ENCODE measurements at places on chromosomes 3 and 15. TPM values are rescaled to one million over a fixed set of nuclear protein-coding genes. Genes with fewer than 3 reads are reported as not detected.
A peak's percentile ranks its signal among the peaks of the same experiment; 100 is the strongest.

PIK3CB gene
- total RNA-seq, result 19.2 TPM

WDR49 gene
- total RNA-seq, result not detected

- peaks cover 4% of the 10 kb centered on the region for H3K4me1 ChIP-seq
- H3K27ac ChIP-seq, result no peak overlapping the region
- DNase-seq, result no peak
- H3K4me3 ChIP-seq, result no peak overlapping the region
Measured at GRCh38 chr15:98609144-98609852, 39.0 kb upstream of the IGF1R start.

- H3K4me3 ChIP-seq, result no peak overlapping the region
- no peak overlapping the region for H3K27ac ChIP-seq
- H3K36me3 ChIP-seq, result no peaks in the 10 kb centered on the region
- no peak for DNase-seq
Measured at GRCh38 chr15:73930371-73930770, 4.1 kb downstream of the LOXL1 start.

GRCh38 chr3:175601521-175601920 lies 742.4 kb downstream of the NAALADL2 start:
- DNase-seq, result no peak
- H3K27ac ChIP-seq, result no peak overlapping the region
- no peaks in the 10 kb centered on the region for H3K36me3 ChIP-seq
- no peaks in the 10 kb centered on the region for H3K4me1 ChIP-seq
- no peaks in the 10 kb centered on the region for H3K27me3 ChIP-seq

DNA sequence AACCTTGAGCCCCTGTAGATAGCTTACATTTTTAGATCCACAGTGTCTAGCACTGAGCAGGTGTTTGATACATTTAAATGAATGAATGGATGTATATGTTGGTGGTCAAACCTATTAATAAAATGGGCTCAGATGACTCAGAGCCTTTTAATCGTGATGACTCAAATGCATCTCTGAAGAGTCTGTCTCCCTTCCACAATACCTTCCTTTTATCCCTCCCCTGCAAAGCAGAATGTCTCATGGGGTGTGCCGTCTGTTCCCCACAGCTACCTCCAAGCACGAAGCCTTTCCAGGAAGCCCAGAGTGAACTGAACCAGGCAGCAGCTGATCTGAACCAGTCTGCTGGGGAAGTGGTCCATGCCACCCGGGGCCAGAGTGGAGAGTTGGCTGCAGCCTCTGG lies 303.5 kb upstream of the TPM1 start:
- peaks cover 2% of the 10 kb centered on the region for H3K4me1 ChIP-seq
- H3K27me3 ChIP-seq, result no peaks in the 10 kb centered on the region
- H3K27ac ChIP-seq, result no peak overlapping the region
- H3K36me3 ChIP-seq, result no peaks in the 10 kb centered on the region
- H3K4me3 ChIP-seq, result no peak overlapping the region

GRCh38 chr15:40366457-40367370 lies 8.7 kb downstream of the DISP2 start:
- DNase-seq, result no peak
- peaks cover 13% of the 10 kb centered on the region for H3K27me3 ChIP-seq
- H3K4me3 ChIP-seq, result peak overlapping the region; percentile 74

DNA sequence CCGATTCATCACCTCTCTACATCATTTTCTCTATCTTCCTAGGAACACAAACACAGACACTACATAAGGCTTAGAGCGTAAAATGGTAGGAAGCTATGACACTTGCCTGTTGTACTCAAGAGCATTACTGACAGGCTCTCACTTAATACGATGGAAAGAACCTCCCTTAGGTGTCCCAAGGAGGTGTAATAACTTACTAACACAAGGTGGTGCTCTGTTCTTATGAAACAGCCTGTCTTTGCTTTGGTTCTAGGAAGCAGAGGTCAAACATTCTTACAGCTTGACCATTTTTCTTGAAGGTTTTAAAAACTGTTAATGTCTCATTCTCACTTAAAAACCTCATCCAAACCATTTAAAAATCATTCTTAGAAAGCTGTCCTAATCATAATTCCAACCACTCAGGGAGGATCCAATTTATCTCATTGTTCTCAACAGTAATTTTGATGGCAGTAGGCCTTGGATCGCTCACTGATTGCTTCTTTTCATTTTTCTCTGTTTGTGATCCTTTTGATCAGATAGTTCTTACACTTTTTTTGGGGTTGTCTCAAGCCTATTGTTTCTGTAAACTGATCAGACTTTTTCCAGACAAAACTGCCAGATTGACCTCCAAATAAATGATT lies 317.8 kb upstream of the AGTR1 start:
- no peaks in the 10 kb centered on the region for H3K36me3 ChIP-seq
- DNase-seq, result no peak
- H3K4me3 ChIP-seq, result no peak overlapping the region
- no peak overlapping the region for H3K27ac ChIP-seq
- no peaks in the 10 kb centered on the region for H3K27me3 ChIP-seq
- H3K4me1 ChIP-seq, result no peaks in the 10 kb centered on the region

GRCh38 chr3:113075588-113075987 lies 84.8 kb downstream of the GTPBP8 start:
- H3K4me3 ChIP-seq, result no peak overlapping the region
- no peak for DNase-seq
- H3K4me1 ChIP-seq, result peaks cover 2% of the 10 kb centered on the region
- no peak overlapping the region for H3K27ac ChIP-seq
- no peaks in the 10 kb centered on the region for H3K36me3 ChIP-seq
- H3K27me3 ChIP-seq, result no peaks in the 10 kb centered on the region

GRCh38 chr3:170811515-170811914 lies 58.5 kb downstream of the RPL22L1 start:
- H3K27me3 ChIP-seq, result peaks cover 7% of the 10 kb centered on the region
- H3K4me3 ChIP-seq, result no peak overlapping the region
- no peaks in the 10 kb centered on the region for H3K36me3 ChIP-seq
- peaks cover 10% of the 10 kb centered on the region for H3K4me1 ChIP-seq
- DNase-seq, result no peak
- no peak overlapping the region for H3K27ac ChIP-seq

TMEM45A gene
- 0.96 TPM for total RNA-seq

DNA sequence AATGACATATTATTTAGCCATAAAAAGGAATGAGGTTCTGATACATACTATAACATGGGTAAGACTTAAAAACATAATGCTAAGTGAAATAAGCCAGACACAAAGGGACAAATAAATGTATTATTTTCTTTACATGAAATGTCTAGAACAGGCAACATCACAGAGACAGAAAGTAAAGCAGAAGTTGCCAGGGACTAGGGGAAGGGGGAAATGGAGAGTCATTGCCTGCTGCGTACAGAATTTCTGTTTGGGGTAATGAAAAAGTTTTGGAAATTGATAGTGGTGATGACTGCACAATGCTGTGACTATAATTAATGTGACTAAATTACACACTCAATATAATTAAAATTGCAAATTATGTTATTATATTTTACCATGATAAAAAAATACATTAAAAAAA lies 99.9 kb downstream of the ANO10 start:
- no peaks in the 10 kb centered on the region for H3K4me1 ChIP-seq
- H3K27ac ChIP-seq, result no peak overlapping the region
- no peak overlapping the region for H3K4me3 ChIP-seq

- peaks cover 40% of the 10 kb centered on the region for H3K27me3 ChIP-seq
- no peak overlapping the region for H3K27ac ChIP-seq
- no peaks in the 10 kb centered on the region for H3K36me3 ChIP-seq
- DNase-seq, result no peak
- no peak overlapping the region for H3K4me3 ChIP-seq
Measured at GRCh38 chr15:65414841-65415621, 7.7 kb downstream of the IGDCC4 start.

SHF gene
- 16.3 TPM for total RNA-seq

- no peaks in the 10 kb centered on the region for H3K27me3 ChIP-seq
- peaks cover 5% of the 10 kb centered on the region for H3K4me1 ChIP-seq
- H3K36me3 ChIP-seq, result peaks cover 15% of the 10 kb centered on the region
Measured at GRCh38 chr3:188497021-188497420, 343.1 kb downstream of the LPP start.

DNA sequence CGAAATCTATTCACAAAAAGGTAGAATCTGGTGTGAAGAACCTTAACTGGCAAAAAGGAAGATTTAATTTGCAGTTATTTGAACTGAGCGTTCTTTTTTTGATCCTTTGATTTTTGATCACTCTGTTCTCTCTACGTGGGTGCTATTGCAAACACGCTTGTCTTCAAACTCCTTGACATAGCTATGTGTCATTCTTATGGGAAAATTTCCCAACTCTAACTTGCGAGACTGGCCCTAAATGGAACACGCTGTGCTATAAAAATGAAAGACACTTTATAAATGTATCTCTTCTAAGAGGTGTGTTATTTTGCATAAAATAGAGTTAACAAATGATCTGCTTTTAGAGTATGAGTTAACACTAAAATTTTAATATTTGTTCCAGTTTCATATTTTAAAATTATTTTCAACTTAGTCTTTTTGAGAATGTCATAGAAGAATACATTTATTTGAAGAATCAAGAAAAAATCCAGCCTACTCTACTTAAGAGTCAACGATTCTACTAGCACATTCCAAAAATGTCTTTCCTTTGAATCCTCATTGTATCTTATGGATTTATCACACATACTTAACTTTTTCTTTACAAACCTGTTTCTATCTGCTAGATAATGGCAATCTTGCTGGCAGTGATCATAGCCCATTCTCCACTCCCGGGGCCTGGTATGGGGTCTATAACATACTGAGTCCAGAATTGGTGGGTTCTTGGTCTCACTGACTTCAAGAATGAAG lies 610.0 kb upstream of the TBL1XR1 start:
- DNase-seq, result no peak
- peaks cover 15% of the 10 kb centered on the region for H3K4me1 ChIP-seq
- H3K4me3 ChIP-seq, result no peak overlapping the region
- H3K36me3 ChIP-seq, result no peaks in the 10 kb centered on the region

DNA sequence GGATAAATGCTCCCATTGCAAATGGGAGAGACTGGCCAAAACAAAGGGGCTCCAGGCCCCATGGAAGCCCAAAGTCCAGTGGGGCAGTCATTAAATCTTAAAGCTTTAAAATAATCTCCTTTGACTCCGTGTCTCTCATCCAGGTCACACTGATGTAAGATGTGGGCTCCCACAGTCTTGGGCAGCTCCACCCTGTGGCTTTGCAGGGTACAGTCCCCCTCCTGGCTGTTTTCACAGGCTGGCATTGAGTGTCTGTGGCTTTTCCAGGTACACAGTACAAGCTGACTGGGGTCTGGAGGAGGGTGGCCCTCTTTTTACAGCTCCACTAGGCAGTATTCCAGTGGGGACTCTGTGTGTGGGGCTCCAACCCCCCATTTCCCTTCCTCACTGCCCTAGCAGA lies 45.9 kb downstream of the NIPA2 start:
- H3K27ac ChIP-seq, result no peak overlapping the region
- H3K36me3 ChIP-seq, result peaks cover 7% of the 10 kb centered on the region
- H3K4me3 ChIP-seq, result no peak overlapping the region
- no peaks in the 10 kb centered on the region for H3K27me3 ChIP-seq
- DNase-seq, result no peak

LDHAL6B gene
- total RNA-seq, result not detected

BCL2A1 gene
- total RNA-seq, result 104 TPM

GRCh38 chr15:61444585-61444984 lies 215.5 kb upstream of the RORA start:
- no peaks in the 10 kb centered on the region for H3K4me1 ChIP-seq
- no peak overlapping the region for H3K27ac ChIP-seq
- no peaks in the 10 kb centered on the region for H3K27me3 ChIP-seq
- H3K36me3 ChIP-seq, result no peaks in the 10 kb centered on the region

ROBO1 gene
- total RNA-seq, result 0.05 TPM

DZIP1L gene
- total RNA-seq, result 0.16 TPM

GRCh38 chr15:45645026-45645980 lies 10.5 kb downstream of the SQOR start:
- H3K4me1 ChIP-seq, result peaks cover 71% of the 10 kb centered on the region
- peaks cover 52% of the 10 kb centered on the region for H3K36me3 ChIP-seq

DNA sequence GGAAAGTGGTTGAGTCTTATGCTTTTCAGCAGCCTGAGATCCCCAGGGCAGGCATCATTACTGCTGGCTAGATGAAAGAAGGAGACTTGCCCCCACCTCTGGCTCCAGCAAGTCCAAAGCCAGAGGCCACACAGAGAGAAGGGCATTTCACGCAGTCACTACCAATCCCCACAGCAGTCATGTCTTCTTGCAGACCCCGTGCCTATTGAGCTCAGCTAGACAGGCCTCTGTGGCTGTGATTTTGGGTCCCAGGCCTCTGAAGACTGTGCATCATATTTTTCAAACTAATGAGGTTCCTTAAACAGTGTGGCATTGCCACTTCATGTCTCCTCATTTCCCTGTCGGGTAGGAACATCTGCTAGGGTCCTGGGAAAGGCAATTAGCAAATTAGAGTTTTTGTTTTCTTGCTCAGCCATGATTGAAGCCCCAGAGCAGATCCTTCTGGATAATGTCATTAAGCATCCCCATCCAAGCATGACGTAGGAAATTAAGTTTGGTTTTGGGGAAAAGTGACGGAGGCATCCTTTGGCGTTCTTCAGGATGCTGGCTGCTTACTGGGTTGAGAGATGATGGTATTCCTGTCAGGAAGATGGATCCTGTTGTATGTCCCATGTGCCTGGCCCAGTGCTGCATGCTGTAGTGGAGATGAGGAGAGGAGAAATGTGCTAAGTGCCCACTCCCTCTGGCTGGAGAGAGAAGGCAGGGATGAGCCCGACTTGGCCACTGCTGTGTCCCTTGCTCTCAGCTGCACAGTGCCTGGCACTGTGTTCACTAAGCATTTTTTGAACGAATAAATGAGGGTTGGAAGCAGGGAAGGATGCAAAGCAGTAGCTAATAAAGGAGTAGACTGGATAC lies 7.0 kb downstream of the SPSB4 start:
- H3K4me1 ChIP-seq, result no peaks in the 10 kb centered on the region
- DNase-seq, result no peak
- no peak overlapping the region for H3K27ac ChIP-seq
- H3K27me3 ChIP-seq, result peaks cover 24% of the 10 kb centered on the region

DNA sequence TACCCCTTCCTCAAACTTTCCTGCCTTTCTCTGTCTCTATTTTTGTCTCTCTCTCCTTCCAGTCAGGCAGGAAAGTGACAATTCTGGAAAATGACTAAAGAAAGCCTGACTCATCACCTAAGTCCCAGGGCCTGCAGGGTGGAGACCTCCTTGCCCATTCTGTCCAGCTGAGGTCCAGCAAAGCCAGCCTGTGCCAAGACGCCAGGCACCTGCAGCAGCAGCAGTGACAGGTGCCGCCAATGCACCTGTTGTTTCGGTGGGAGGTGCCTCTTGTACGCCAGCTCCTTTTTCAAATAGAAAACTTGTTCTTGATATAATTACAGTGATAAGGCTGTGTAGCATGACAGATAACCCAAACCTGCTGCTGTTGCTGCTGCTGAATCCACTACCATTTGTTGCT lies 501.3 kb downstream of the NTRK3 start:
- H3K27ac ChIP-seq, result no peak overlapping the region
- DNase-seq, result no peak
- no peaks in the 10 kb centered on the region for H3K27me3 ChIP-seq
- no peaks in the 10 kb centered on the region for H3K36me3 ChIP-seq
- H3K4me1 ChIP-seq, result no peaks in the 10 kb centered on the region

Data from activated T-helper 2 cell treated with anti-CD3 and anti-CD28 coated beads, Interferon-gamma antibody, Interleukin-2, Interleukin-4, amounts not matched to agents 10 μg/mL and 5 μg/mL and 100 μg/mL, durations not matched to agents 14 hours and 24 hours and 36 hours (primary cell).